ENCODE measurements at places on chromosomes 12 and 14. TPM values are rescaled to one million over a fixed set of nuclear protein-coding genes. Genes with fewer than 3 reads are reported as not detected.

The SLC25A21 gene
- total RNA-seq = 0.59 TPM

The TAS2R7 gene
- total RNA-seq = not detected

The PRKCH gene
- total RNA-seq = 5.2 TPM

The CAND1 gene
- 42.2 TPM for total RNA-seq

The MFAP5 gene
- 1.8 TPM for total RNA-seq

The SMCO2 gene
- total RNA-seq = not detected

The RHOF gene
- total RNA-seq = 26.8 TPM

The AICDA gene
- not detected for total RNA-seq

The CHPT1 gene
- total RNA-seq = 29.7 TPM

The CDC42BPB gene
- total RNA-seq = 50.3 TPM

The WNT1 gene
- total RNA-seq = not detected

The MGP gene
- 0.30 TPM for total RNA-seq

The RPGRIP1 gene
- total RNA-seq = not detected

The SPX gene
- 1.2 TPM for total RNA-seq

The PTPRQ gene
- total RNA-seq = 0.59 TPM

The AKAP5 gene
- 0.17 TPM for total RNA-seq

The CLEC2D gene
- 0.59 TPM for total RNA-seq

The PPP1R36 gene
- total RNA-seq = 0.30 TPM

The LYSET gene
- total RNA-seq = 5.5 TPM

The CAPZA3 gene
- not detected for total RNA-seq

The AGAP2 gene
- under 0.01 TPM for total RNA-seq

The ETFBKMT gene
- total RNA-seq = 2.2 TPM

The C12orf60 gene
- total RNA-seq = 1.3 TPM

The SERPINA10 gene
- total RNA-seq = not detected

The CLEC1A gene
- not detected for total RNA-seq

The ESR2 gene
- not detected for total RNA-seq

The CEBPE gene
- total RNA-seq = not detected

The AREL1 gene
- total RNA-seq = 16.1 TPM

The TBX3 gene
- 66.3 TPM for total RNA-seq

The RAD9B gene
- under 0.01 TPM for total RNA-seq

The PLBD1 gene
- total RNA-seq = 2.5 TPM

The STXBP6 gene
- total RNA-seq = 15.8 TPM

The ERP27 gene
- not detected for total RNA-seq
